ENCODE measurements at places on chromosomes 1 and 21.
A peak's percentile ranks its signal among the peaks of the same experiment; 100 is the strongest.

DNA sequence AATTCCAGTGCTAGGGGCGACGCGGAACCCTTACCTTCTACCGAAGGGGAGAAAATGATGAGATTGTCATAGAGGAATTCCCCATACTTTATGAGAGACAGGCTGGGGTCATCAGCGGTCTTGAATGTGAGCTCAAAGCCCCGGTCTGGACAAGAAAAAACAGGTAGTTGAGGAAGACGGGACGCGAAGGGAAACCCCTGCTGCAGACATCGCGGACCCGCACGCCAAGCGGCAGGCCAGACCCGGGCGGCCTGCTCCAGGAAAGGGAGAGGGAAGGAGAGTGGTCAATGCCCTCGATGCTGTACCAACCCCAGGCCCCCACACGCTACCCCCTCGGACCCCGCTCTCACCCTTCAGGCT, 342 bp downstream of the DDOST start:
- DNase-seq, result no peak

DNA sequence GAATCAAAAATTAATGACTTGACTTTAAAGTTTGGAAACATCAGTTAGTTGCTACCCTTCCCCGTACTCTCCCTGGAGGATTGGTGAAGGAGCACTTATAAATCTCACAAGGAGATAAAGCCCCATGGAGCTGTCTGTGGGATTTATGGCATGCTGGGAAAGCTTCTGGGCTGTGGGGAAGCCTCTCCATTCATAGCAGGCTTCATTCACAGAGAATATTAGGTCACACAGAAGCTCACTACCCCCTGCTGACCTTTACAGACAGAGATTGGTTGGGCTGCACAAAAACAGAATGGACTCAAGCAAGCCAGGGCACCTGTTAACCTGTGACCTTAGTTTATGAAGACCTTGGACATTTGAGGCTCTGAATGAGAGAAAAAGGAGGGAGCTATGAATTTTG, 32.1 kb downstream of the RGL1 start:
- DNase-seq, result no peak

DNA sequence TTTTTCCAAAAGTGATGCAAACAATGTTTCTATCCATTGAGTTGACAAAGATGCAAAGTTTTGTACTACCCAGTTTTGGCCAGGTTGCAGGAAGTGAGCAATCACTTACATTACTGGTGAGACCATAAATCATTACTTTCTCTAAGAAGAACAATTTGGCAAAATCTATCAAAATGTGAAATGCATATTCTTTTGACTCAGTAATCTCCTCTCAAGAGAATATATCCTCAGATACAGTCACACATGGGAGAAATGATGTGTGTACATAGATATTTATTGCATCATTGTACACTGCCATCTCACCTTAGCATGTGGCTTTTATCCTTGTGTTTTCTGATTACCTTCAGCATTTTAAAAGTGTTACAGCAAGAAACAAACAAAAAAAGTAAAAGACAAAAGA, 52.4 kb upstream of the FMO3 start:
- no peak for DNase-seq

DNA sequence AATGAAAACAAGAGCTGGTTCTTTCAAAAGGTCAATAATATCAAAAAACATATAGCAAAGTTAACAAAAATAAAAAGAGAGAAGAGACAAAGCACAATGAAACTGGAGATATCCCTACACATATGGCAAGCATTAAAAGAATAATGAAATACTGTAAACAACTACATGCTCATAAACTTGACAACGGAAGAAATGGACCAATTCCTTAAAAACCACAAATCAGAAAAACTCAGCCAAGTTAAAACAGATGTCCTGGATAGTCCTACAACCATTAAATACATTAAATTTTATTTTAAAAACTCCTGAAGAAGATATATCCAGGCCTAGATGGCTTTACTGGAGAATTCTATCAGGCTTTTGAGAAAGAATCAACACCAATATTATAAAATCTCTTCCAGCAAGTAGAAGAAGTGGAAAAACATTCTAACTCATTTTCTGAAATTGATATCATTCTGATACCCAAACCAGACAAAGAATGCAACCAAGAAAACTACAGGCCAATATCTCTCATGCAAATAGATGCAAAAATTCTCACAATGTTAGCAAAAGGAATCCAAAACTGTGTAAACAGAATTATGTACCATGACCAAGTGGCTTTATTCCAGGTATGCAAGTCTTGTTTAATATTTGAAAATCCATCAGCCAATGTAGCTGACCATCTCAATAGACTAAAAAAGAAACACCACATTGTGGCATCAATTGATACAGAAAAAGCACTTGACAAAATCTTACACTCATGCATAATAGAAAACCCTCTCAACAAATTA, 56.1 kb upstream of the LRRC7 start:
- DNase-seq, result no peak

DNA sequence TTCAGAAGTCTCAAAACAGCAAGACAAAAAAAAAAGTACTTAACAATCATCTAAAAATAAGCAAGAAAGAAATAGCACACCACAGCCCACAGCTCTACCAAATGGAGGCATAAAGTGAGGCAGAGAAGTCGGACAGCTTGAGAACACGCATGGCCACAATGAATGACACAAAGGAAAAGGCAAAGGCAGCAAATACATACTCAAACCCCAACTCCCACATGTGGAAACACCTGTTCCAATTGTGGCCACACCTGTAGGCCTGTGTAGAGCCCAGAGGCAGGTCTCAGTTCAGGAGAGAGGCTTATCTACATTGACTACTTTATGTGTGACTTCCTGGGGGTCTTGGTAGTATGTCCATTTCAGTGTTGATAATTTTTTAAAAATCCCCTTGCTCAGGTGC, 543.5 kb downstream of the LMO4 start:
- no peak for DNase-seq

DNA sequence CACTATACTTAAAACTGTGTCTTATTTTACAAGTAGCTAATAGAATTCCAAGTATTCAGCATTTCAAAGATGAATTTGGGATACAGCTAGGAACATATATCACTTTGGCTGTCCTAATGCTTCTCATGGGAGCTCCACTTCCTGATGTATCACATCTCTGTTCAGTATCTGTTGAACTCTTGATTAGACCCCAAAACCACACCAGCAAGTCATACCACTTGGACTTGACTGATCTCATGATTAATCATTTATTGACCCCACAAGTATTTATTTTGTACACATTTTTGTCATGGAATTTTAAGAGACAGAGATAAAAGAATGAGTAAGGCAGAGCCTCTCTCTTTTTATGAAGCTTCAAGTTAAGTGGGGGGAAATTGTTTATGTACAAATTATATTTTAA, 30.0 kb downstream of the TMPRSS15 start:
- no peak for DNase-seq

DNA sequence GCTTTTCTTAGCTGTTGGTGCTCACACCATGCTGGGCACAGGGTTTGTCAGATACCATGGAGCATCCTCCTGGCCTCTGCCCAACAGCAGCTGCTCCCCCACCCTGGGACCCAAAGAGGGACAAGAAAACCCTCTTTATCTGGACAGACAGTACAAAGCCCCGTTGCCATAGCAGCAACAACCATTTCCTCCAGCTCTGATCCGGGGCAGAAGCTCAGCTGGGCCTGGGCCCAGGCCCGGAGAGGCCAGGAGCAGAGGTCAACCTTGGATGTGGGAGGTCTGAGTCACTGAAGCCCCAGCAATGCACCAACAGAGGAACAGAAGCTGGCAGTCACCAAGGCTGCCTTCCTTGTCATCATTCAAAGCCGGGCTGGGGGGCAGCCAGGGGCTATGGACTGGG, 228.4 kb upstream of the POU3F1 start:
- DNase-seq, result no peak

DNA sequence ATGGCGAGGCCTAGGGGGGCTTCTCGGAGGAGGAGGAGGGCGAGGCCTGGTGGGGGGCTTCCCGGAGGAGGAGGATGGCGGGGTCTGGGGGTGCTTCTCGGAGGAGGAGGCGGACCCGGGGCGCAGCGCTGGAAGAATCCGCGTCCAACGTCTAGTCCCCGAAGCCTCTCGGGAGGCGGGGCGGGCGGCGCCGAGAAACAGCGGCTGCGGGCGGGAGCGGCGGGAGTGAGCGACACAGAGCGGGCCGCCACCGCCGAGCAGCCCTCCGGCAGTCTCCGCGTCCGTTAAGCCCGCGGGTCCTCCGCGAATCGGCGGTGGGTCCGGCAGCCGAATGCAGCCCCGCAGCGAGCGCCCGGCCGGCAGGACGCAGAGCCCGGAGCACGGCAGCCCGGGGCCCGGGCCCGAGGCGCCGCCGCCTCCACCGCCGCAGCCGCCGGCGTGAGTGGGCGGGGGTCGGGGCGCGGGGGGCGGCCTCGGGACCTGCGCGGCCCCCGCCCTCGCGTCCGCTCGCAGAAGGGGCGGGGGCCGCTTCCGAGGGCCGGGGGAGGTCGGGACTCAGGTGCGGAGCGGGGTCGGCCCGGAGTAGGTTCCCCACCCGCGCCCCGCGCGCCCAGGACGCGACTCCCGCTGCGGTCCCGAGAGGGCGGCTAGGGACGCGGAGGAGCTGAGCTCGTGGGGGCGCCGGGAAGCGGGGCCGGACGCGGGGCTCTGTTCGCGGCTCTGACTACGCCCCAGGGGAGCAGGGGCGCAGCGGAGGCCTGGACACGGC, at the start of gene KLHL17:
Gene KLHL17 (plus strand): TSS at position 222 of the 769 bp plus-strand sequence. CDS start 110 bp downstream, at position 332.
- peak; percentile 45 for DNase-seq

Measured in putamen (tissue), 1 donor.